ENCODE measurements at places on chromosomes 12 and 14.

GRCh38 chr12:121741743-121742142 is 29.2 kb downstream of the TMEM120B start:
- DNase-seq, result no peak

DNA sequence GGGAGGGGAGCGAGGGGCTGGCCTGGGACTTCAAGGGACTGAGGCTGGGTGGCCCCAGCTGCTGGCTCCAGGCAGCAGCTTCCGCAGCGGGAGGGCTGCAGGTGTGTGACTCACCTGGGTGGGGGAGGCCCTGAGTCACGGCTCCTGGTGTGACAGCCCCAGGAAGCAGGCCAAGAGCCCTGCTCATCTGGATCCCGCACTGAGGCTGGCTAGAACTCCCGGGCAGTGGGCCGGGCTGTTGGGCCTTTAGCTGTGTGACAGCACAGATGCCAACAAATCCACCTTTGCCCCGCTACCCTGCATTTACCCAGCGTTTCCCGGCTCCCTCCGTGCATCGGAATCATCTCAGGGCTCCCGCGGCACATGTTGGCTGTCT is 180.0 kb upstream of the PRMT8 start:
- DNase-seq, result no peak

DNA sequence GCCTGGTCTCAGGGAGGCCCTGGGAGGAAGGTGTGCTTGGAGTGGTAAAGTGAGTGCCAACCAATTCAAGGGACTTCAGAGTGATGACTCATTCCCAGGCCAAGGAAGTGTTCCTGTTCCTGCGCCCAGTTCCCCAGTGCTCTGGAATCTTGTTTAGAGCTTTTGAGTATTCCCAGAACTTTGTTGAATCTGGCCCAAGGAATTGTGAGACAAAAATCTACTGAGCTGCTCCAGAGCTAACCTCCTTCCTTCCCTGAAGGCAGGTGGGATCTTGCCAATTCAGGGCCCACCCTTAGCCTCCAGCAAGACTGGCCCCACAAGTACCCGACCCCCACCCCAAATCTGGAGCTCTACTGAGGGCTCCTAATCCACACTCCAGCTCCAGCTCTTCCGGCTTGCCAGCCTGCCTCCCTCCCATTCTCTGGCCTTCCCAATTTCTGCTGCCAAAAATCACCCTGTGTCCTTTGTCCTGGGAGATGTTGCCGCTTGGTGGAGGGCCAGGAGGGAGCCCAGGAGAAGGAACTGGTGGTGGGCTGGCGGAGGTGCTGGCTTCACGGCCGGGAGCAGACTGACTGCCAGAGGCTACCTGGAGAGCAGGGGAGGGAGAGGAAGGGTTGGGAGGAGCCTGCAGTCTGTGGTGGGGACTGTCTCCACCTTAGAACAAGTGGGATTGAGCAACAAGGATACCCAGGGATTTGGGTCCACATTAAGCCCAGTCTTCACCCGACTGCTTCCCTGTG is 2.0 kb upstream of the ATN1 start:
- peak; percentile 89 for DNase-seq

DNA sequence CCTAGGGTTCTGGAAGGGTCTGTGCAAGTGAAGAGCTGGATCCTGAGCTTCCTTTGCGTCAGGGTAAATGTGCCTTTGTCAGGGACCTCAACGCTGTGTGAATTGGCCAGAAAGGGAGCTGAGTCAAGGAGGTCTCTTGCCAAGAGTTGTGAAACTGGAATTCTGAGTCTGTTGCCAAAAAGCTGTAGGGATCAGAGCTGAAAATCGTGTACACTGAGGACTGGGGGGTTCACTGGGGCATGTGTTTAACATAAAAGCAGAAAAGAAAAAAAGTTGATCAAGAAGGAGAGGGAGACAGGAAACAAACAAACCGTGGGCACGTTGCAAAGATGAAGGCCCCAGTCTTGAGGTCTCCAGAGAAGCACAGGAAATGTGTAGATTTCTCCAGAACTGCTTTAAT is 1081.5 kb downstream of the VRK1 start:
- no peak for DNase-seq

DNA sequence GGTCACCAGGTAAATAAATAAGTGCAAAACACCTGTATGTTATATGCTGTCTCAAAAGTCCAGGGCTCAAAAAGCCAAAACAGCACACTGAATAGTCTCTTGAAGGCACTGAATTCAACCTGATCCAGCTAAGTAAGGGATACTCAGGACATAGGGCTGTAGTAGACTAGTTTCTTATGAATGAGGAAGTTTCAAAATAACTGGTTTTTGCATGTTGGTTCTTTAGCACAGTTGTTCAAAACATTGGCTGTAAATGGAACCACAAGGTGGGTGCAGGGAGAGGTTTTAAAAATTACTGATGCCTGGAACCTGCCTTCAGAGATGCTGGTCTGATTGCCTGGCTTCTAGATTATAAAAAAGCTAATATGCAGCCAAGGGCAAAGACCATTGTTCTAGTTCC is 34.1 kb downstream of the NDUFA12 start:
- DNase-seq, result no peak

DNA sequence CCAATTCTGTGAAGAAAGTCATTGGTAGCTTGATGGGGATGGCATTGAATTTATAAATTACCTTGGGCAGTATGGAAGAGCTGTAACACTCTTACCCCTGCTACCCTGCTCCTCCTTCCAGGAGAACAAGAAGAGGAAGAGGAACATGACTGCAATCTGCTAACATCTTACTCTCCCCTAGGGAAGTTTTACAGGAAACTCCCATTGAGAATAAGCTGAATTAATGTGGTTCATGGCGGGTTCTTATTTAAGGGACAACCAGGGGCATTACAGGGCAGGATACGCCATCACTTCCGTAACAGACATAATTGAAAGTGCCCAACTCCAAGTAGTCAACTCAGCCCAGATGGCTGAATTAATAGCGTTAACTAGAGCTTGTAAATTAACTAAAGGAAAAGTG is 9.4 kb upstream of the PSMC1 start:
- no peak for DNase-seq

GRCh38 chr14:74645756-74646470 is 33.9 kb upstream of the LTBP2 start:
- DNase-seq, result no peak

- no peak for DNase-seq
These were observed 884 bp upstream of the TMEM132C start for GRCh38 chr12:128266086-128266485.

DNA sequence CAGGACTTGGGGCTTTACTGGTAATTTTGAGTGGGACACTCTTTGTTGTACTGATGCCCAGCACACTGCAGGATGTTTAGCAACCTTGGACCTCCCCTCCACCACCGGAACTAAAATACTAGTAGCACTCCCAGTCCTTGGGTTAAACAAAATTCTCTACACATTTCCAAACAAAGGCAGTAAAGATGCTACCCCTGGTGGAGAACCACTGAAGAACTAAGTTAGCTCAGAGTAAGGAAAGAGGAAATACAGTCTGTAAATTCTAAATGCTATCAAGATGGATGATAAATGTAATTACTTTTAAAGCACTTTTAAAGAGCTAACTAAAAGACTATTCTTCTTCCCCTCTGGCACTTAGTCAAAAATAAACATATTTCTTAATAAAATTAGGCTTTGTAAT is 64.1 kb downstream of the LRP6 start:
- no peak for DNase-seq

GRCh38 chr14:32620724-32621123 is 291.6 kb downstream of the AKAP6 start:
- no peak for DNase-seq

- DNase-seq, result no peak
These were observed 844 bp downstream of the GLTP start for GRCh38 chr12:109879351-109880042.

GRCh38 chr12:121858662-121859572 is at the start of gene HPD:
HPD (minus strand) TSS chr12:121858859; CDS start chr12:121858823, 36 bp downstream.
- peak; percentile 90 for DNase-seq

DNA sequence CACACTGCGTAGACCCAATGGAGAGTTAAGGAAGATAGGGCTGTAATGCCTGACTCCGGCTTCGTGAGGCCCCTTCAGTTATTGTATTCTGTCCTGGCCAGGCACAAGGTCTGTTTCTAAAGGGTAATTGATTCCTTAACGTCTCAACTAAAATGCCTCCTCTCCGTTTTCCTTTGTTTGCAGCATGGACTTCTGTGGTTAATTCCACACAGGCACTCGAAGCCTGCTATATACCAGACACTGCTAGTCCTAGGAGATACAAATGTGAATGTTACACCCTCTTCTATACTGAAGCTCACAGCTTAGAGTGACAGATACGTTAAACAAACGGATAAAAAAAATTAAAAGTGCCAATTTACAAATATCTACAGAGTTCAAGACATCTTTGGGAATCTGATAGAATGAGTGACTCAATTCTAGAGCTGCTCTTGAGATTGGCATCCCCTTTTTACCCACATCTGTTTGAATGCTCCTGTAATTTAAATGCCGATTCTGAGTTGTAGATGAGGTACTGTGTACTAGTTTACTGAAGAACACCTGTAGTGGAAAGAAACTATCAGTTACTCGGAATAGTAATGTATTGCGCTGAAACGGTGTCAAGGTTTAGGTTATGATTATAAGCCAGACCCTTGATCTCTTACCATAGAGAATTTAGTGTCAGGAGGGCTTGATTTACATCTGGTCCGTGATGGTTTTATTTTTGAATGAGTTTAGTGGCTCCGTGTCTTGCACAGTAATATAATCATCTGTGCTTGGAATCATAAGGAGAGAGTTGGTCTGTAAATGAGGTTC is 784 bp downstream of the PSMA6 start:
- no peak for DNase-seq
